ENCODE measurements at places on chromosomes 12 and 14.

GRCh38 chr14:89621791-89622638, 205.0 kb upstream of the FOXN3 start:
- no peak for DNase-seq

DNA sequence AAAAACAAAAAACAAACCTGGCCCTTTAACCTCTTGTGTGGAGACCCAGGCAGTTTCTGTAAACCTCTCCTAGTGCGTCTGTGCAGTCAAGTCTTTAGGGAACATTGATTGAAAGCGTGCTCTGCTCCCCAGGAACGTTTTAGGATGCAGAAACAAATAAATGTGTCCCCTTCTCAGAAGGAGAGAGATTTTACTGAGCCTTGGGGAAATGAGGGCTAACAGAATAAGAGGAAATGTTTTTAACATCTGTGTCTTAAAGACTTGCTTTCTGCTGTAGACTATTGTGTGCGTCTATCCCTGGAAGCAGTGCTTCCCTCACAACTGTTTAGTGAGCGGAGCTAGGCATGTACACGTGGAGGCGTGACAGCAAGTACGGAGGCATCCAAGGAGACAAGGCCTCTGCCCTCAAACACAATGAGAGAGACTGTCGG, 54.3 kb downstream of the TECPR2 start:
- DNase-seq, result no peak

DNA sequence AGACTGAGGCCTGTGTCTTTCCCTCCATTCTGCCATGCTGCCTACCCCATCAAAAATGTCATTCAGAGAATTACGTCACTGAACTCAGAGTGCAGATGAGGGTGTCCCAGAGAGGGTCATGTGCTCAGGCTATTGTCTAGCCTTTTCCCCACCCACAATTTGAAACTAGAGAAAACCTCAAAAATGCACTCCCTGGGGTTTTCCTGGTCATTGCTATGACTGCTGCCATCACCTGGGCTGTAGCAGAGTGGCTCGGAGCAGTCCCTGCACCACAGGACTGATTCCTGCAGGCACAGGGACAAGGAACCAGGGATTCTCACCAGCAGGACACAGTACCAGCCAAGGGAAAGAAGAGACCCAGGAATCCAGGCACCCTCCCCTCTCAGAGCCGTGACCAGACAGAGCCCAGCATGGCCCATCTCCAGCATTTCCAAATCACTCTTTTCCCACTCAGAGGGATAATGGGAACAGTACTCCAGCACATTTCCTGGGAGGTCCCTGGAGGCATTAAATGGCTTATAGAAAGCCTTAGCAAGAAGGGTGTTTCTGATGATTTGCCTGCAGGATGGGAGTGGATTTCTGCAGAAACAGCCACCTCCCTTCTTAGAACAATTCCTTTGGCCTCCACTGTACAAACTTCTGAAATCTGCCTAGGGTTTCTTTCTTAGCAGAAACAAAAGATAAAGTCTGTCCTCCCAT, 45.9 kb downstream of the VWF start:
- DNase-seq, result no peak

- DNase-seq, result no peak
These were observed 18.3 kb upstream of the WIF1 start for GRCh38 chr12:65139389-65139788.

DNA sequence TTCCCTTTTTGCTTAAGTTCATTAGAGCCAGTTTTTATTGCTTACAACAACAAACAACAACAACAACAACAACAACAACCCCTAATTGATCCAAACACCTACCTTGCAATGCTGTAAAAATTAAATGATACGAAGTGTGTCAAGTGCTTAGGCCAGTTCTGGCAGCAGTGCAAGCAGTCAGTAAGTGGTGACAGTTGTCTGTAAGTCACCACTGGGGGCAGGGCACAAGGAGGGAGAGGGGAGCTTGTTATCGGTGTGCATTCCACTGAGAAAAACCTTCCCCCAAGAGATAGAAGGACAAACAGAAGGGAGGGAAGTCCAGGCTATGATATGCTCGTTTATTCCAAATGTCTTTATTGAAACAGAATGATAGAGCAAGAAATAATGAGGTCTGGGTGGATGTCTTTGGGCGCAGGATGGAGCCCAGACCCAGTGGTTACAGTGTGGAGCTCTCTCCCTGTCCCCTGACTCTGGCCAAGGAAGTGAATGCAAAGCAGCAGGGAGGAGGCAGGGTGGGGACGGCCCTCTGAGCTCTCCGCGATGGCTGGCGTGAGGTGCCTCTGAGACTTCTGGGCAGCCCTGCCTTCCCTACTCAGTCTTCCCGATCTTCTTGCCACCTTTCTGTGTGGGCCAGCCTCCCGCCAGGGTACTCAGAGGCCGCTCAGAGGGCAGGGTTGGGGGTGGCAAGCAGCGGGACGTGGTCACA, 6.5 kb downstream of the SLC22A17 start:
- DNase-seq, result no peak
